ENCODE measurements at places on chromosomes 4 and X.
A peak's percentile ranks its signal among the peaks of the same experiment; 100 is the strongest.

DNA sequence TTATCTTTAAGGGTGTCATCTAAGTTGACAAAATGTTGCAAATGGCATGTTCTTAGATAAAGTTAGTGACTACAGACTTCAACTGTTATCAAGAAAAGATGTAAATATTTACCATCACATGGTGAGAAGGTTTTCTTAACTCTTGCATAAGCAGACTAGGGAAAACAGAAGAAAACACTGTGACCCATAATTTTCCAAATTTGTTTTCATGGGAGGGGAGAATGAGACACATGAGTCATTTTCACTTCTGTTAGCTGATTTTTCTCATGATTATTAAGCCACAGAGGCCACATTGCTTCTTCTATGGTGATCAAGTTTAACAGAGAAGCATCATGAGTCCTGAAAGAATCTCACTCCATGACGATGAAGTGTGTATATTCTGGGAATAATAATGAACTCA is 30.2 kb upstream of the SYTL5 start:
- DNase-seq, result no peak

DNA sequence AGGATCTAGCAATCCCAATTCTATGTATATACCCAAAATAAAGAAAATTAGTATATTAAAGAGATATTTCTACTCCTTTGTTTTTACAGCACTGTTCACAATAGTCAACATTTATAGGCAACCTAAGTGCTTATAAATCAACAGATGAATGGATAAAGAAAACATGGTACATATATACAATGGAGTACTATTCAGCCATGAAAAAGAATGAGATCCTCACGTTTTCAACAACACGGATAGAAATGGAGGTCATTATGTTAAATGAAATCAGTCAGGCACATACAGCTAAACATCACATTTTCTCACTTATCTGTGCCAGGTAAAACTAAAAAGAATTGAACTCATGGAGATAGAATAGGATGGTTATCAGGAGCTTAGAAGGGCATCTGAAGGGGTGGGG is 45.6 kb upstream of the PABPC5 start:
- no peak for DNase-seq

DNA sequence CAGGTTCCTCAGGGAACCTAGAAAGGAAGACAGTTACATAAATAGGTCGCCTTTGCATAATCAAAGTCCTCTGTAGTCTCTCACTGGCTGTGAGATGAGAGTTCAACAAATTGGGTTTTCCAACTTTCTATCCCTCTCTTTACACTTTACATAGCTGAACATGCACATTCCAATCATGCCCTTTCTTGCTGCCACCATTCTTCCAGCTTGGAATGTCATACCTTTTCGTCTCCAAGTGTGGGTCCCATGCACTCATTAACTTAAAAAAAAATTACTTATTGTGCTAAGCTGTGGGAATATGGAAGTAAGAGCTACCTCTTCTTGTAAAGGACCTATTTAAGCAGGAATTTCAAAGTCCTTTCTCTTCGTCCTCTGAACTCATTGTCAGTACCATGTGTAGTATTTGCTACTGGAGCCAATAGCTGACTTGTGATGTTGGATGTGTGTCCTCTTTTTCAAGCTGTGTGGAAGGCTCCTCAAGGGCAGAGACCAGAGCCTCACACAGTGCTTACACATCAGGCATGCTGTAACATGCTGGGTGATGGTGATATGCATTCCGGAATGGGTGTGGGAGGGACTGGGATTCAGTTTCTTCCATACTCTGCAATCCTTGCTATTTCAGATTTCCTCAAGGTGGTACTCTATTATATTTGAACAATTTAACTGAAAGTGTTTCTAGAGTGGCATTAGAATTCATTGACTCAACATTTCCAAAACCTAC is 7.1 kb downstream of the ENOPH1 start:
- DNase-seq, result no peak

DNA sequence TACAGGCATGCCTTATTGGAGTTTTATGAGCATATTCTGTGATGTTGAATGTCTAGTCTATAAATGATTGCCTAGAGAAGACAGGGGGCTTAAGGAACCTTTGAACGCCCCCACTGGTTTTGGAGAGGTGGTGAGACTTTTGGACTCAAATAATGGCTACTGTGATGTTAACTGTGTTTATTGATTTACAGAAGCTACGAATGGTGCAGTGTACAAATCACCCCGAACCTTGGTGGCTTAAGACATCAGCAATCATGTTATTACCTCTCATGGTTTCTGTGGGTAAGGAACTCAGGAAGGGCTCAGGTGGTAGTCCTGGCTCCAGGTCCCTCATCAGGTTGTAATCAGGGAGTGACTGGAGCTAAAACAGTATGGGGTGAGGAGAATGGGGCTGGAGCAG is 33.3 kb upstream of the APLN start:
- no peak for DNase-seq

DNA sequence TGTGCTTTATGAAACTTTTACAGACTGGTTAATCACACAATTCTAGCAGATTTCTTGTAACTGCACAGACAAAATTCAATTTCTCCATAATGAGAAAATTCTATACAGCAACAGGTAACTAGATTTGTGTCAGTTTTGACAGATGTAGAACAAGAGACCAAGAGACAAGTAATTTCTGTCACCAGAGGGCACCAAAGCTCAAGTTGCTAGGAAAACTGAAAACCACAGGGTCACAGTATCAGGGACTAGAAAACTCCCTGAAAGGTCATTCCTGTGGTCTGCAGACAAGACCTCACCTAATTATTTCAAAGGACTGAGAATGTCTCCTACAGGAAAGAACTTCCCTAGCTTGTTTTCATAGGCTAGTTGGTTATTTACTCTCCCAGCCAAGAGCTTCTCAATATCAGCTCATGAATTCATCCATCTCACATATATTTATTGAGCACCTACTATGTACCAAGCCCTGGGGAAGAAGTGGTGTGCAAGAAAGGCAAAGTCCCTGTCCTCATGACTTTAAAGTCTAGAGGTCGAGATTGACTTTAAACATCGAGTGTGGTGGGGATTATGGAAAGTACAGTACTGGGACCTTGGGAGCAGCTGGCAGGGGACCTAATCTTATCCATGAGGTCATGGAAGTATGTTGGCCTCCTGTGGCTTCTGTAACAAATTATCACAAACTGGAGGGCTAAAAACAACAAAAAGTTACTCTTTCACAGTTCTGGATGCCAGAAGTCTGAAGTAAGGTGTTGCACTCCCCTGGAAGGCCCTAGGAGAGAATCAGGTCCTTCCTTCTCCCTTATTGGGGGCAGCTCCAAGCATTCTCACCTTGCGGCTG is 47.8 kb upstream of the SETD7 start:
- no peak for DNase-seq

- DNase-seq, result no peak
Observed at GRCh38 chrX:150409486-150409885, 46.4 kb downstream of the MAMLD1 start.

DNA sequence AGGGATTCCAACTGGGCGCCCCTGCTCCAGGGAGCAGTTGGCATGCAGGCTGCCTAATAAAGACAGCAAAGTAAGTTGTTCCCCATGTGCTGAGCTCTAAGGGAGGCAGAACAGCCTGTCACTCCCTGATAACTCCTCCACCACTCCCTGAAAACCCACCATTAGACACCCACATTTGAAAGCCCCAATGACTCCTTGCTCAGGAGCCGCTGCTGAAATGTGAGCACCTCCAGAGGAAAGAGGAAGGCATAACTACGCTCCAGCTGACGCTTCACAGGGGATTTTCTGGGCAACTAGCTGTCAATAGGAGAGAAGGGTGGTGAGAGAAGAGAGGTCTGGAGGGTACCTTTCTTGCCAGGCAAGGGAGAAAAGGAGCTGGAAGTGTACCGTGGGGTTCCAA is 62.5 kb downstream of the NPY1R start:
- DNase-seq, result no peak

DNA sequence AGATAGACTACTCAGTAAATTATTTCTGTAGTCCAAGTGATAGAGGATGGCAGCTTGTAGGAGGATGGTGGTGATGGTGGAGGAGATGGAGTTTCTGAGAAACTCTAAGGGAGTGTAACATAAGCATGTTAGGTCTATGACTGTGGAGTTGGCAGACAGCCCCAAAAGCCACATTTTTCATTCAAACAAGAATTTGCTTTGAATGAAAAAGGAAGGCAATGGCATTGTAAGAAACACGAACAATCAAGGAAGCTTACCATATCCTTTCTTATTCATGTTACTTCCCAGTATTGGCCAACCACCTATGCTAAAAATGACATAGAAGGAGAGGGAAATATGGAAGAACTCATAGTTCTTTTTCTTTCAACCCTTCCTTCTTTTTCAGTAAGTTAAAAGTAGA is 18.7 kb upstream of the SEC24B start:
- no peak for DNase-seq

DNA sequence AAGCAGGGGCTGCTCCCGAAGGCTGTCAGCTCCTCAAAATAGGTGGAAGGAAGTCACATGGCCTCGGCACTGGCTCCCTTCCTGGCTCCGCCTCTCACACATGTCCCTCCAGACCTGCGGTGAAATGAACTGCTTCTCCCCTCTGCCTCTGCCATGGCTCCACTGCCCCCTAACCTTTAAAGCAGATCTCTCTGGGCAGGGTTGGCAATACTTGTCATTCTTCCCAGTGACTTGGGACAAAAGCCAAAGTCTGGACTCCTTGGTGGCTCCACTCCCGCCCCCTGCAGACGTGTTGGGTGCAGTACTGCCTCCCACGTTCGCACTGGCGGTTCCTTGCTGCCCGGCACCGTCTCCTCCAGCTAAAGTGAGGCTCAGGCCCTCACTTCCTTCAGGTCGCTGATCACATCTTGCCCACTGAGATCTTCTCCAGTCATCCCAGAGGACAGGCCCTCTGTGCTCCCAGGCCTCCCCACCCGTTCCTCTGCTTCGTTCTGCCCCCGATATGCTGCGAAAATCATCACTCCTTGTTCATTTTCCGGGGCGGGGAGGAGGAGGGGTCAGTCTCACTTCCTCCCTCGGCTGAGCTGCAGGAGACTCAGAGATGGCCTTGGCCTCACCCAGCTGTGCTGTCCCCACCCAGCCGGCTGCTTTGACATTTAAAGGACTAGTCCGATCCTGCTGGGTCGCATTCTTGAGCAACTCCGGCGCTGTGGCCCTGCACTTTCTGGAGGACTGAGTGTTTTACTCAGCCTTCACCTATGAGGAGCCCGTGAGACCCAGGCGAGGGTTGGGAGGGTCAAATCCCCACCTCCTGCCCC is 97.4 kb downstream of the PHKA2 start:
- peak; percentile 5 for DNase-seq

- no peak for DNase-seq
Observed at GRCh38 chr4:175386776-175387507, 425.1 kb downstream of the GPM6A start.

- no peak for DNase-seq
Observed at GRCh38 chrX:17984415-17984814, 123.3 kb upstream of the RAI2 start.

DNA sequence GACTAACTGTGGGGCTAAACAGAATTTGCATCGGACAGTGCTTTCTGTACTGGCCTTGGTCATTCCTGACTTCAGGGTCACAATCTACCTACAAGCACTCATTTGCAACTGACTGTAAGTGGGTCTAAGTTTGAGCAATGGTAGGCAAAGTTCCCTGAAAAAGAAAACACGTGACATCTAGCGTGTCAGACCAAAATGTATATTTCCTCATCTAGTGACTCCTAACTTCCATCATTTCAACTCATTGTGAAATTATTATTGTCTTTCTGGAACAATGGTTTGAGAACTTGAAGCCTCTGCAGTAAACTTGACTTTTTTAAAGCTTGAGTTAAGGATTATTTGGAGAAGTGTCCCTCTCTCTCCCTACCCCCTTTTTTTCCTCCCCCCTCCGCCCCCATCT is 113.6 kb downstream of the MID1 start:
- DNase-seq, result no peak

- no peak for DNase-seq
Observed at GRCh38 chrX:153179131-153179530, at the start of gene MAGEA1. Gene MAGEA1 (plus strand): TSS chrX:153179284. CDS start chrX:153182390, 3,106 bp downstream.

DNA sequence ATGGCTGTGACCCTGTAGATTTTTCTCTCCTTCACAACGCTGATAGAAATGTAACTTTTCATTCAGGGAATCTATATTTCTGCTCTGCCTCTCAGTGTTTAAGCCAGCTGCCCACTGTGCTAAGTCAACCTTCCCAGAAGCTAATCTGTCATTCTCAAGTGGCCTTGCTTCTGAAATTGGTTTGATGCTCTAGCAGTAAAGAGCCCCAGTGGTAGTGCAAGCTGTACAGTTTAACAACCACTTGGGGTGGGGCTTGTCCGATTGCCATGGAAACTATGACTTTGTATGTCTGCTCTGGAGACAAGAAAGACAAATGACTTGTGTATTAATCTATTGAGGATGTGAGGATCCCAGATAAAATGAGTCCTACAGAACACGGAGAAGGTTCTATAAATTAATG is 620.9 kb upstream of the GALNT7 start:
- DNase-seq, result no peak

GRCh38 chr4:89117115-89117514 is 5.8 kb downstream of the TIGD2 start:
- DNase-seq, result no peak

DNA sequence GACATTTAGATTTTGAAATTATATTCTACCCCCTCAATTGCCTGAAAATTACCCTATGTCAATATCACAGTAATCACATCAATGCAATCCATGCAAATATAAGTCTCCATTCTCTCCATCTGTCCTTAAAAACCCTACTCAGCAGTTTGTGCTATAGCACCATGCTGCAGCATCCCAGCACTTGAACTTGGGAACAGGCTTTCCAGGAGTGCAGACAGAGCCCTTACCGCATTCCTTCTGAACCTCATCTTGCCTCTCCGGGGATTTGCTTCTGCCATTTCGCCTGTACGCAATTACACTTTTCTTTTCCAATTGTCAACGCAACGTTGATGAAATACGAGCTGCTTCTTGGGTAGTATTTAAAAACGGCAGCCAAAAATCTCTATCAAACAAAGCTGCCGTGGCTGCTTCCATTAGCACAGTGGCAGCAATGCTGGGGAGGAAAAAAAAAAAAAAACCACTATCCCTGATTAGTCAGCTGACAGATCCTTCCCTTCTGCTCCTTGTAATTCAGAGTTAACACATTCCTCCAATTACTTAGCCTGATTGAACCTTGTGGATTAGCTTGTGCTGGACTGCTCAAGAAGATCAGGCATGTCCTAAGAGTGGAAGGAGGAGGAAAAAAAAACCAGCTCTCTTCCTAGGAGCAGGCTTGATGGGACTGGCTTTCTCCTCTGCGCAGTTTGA is 65.6 kb downstream of the MCF2 start:
- DNase-seq, result no peak

- DNase-seq, result no peak
Observed at GRCh38 chr4:172096786-172097185, 283.6 kb downstream of the GALNTL6 start.

GRCh38 chr4:98275145-98275544 is 14.0 kb downstream of the RAP1GDS1 start:
- DNase-seq, result no peak

All from stimulated activated CD8-positive, alpha-beta memory T cell treated with anti-CD3 and anti-CD28 coated beads, Interleukin-7, amount 100 ng/mL, for 1 hour (primary cell).